ENCODE measurements at places on chromosomes 2 and 18. TPM values are rescaled to one million over a fixed set of nuclear protein-coding genes. Genes with fewer than 3 reads are reported as not detected.

The CD8B gene
- not detected for total RNA-seq

The REG3A gene
- total RNA-seq: not detected

GRCh38 chr2:143158551-143159485 lies 29.6 kb downstream of the ARHGAP15 start:
- no peak for DNase-seq
- H3K4me3 ChIP-seq: no peak overlapping the region
- H3K36me3 ChIP-seq: no peaks in the 10 kb centered on the region
- no peak overlapping the region for H3K27ac ChIP-seq

The CIAO1 gene
- total RNA-seq: 63.7 TPM

GRCh38 chr2:7887441-7887840 lies 794.4 kb upstream of the ID2 start:
- no peak overlapping the region for H3K27ac ChIP-seq
- no peaks in the 10 kb centered on the region for H3K36me3 ChIP-seq
- peaks cover 5% of the 10 kb centered on the region for H3K4me1 ChIP-seq
- peaks cover 3% of the 10 kb centered on the region for H3K27me3 ChIP-seq

DNA sequence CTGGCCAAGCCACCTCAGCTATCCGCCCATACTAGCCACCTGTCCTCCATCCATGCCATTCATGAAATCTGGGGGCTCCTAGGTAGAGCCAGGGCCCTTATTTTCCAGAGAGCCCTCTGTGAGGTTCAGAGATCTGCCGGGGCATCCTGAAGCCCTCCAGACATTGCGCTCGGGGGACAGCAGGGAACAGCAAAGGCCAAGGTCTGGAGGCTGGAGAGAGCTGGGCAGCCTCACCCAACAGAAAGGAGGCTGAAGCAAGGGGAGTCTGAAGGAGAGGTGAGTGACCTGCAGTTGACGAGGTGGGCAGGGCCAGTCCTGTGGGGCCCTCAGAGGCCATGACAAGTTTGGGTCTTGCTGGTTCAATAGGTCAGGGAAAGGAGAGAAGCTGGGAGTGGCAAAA lies 8.6 kb upstream of the DES start:
- peaks cover under 1% of the 10 kb centered on the region for H3K4me1 ChIP-seq
- no peaks in the 10 kb centered on the region for H3K36me3 ChIP-seq
- DNase-seq: no peak

- no peak overlapping the region for H3K4me3 ChIP-seq
- H3K27ac ChIP-seq: no peak overlapping the region
- peaks cover 2% of the 10 kb centered on the region for H3K27me3 ChIP-seq
These were observed 34.1 kb upstream of the RMDN2 start for GRCh38 chr2:37890893-37891495.

DNA sequence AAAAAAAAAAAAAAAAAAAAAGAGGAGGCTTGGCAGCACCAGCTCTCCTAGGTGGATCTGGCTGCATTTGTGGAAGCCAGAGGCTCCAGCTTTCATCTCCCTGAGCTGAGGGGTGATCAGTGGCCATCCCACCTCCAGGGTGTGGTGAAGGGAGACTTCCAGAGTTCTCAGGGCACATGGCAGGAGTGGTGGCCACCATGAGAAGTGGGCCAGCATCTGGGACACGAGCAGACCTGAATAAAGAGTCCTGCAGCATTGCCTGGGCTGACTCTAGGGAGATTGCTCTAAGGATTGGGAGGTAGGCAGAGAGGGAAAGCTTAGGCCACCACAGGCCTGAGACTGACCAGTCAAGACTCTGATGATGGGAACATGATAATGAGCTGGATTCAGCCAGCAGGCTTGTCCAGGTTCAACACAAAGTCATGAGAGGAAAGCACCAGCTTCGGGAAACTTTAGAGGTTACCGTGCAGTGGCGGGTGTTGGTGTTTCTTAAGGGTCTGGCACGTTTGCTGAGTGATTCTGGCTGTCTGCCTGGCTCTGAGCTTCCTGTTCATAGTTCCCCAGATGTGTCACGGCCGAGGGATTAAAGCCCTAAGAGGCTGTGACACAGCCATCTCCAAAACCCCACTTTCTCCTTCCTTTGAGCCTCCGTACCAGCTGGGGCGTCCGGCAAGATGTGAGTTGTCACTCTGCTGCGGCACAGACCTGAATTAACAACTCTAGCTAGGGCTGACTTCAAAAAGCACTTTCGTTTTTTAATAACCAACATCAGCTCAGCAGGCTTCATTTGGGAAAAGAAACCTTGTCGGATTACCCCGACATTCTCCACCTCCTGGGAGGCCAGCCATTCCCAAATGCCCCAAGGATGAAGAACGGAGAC lies 38.3 kb upstream of the IL1R1 start:
- no peak overlapping the region for H3K4me3 ChIP-seq
- no peak for DNase-seq
- H3K4me1 ChIP-seq: peaks cover 10% of the 10 kb centered on the region
- H3K27me3 ChIP-seq: peaks cover 2% of the 10 kb centered on the region
- peaks cover 4% of the 10 kb centered on the region for H3K36me3 ChIP-seq

Data from endothelial cell (in vitro differentiated cells).